Right ventricle myocardium inferior (tissue), 1 donor: ENCODE measurements at places on chromosomes 7 and 10. TPM values are rescaled to one million over a fixed set of nuclear protein-coding genes. Genes with fewer than 3 reads are reported as not detected.

TDRD1 gene
- 4.0 TPM for total RNA-seq

MMP21 gene
- not detected for total RNA-seq

SPAG6 gene
- not detected for total RNA-seq

C10orf105 gene
- 0.05 TPM for total RNA-seq

TEX47 gene
- total RNA-seq, result not detected

CCDC136 gene
- total RNA-seq, result 6.3 TPM

PGAM2 gene
- 1,123 TPM for total RNA-seq

SEMA4G gene
- 1.5 TPM for total RNA-seq

ZRANB1 gene
- 23.4 TPM for total RNA-seq

GRCh38 chr7:101924171-101924570 lies 106.7 kb downstream of the CUX1 start:
- no peak for DNase-seq

DNA sequence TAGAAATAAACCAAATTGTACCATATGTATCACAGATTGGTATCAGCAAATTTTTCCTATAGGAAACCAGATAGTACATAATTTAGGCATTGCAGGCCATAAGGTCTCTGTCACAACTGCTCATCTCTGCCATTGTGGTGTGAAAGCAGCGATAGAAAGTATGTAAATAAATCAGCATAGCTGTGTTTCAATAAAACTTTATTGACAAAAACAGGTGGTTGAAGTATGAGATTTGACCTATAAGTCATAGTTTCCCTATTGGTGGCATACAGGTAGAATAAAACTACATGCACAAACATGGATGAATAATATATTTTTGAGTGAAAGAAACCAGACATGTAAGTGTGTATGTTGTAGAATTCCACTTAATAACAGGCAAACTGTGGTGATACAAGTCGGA lies 1454.9 kb downstream of the REEP3 start:
- DNase-seq, result no peak

DNA sequence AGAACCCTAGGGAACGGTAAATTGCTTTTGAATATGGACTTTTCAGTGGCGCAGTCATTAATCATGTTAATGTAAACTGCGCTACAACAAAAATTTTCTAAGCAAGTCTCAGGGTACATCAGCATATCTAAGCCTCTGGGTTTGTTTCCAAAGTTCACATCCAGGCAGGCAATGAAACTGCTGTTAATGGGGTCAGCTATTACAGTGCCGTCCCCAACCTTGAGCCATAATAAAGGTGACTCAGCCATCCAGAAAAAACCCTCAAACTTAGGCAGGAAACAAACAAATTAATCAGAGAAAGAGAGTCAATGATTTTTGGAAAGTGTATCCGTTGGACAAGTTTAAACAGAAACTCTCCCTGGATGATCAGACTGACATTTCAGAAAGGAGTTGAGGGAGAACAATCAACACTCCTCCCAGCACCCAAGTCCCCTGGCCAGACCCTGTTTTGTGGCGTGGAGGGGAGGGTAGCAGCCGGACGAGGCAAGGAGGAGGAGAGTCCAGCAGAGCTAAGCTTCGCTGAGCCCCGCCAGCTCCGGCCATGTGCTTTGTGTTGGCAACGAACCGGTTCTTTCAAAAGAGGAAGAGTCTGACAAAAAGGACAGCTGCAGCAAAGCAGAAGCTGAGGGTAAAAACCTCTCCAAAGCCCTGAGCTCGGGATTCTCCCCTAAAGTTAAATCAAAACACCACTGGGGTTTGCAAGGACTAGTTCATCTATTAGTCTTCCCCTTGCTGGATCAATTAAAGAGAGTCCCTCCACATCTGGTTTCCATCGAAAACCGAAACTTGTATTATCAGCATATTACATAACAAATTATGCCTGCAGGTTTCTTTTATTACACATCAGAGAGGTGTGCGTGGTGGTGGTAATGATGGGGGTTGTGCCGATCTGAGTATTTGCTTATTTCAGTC lies 3.6 kb downstream of the FAM53B start:
- peak; percentile 88 for DNase-seq

GRCh38 chr10:35555962-35556930 lies 48.9 kb upstream of the GJD4 start:
- DNase-seq, result no peak

DNA sequence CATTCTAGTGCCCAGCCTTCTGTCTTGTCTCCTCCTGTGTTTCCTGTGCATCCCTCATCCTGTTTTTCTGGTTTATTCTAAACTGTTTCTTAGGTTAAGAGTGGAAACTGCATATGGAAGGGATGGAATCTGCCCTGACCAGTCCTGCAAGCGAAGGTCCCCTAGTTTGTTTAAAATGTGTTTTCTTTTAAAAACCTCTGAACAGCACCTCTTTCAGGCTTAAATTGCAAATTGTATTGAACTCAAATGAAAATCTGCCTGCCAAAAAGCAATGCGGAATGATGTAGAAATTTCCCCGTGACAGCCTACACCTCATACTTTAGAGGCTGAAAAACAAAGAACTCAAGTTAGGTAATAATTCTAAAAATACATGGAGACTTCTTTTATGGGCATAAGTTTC lies 222.8 kb upstream of the IMMP2L start:
- no peak for DNase-seq

- no peak for DNase-seq
Measured at GRCh38 chr10:36677431-36677768, 448.0 kb upstream of the ANKRD30A start.
